ENCODE measurements at places on chromosomes 6 and 20.
A peak's percentile ranks its signal among the peaks of the same experiment; 100 is the strongest.

DNA sequence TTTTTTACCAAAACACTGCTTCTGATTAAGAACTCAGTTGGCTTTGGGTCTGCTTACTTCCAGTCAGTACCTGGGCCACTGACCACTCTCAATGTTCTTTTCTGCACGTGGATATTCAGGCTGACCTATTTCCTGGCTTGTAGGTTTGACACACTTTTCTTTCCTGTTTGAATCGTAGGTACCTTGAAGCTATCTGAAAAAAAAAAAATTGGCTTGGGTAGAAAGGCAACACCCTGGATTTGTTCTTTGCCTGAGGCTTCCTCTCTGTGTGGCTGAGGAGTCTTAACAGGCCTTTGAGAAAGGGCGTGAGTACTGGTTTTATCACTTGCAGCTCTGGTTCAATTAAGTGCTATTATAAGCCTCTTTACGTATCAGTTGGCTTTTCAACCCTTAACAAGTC, 60.6 kb upstream of the IL20RA start:
- DNase-seq, result no peak

DNA sequence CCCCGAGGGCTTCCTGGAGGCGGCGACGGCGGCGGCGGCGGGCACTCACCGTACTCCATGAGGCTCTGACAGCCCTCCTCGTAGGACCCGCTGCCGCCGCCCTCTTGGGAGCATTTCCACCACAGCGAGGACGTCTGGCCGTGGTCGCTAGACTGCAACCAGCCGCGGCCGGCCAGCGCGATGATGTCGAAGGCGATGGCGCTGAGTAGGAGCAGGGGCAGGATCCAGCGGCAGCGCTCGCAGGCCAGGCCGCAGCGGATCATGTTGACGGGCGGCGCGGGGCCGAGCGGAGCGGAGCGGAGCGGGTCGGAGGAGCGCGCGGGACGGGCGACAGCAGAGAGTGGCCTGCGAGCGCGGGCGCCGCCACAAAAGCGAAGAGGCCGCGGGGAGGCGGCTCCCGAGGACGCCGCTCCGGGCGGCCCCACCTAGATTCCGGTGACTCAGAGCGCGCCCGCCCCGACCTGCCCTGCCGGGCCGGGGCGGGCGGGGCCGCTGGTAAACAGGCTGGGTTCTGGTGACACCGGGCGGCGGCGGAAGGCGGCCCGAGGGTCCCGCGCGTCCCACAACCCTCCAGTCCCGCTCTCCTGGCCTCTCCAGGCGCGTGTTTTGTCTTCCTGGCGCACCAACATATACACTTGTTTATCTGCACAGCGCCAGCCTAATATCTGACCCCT, at the start of gene PERP:
PERP (minus strand) TSS at position 342 of the 674 bp plus-strand sequence; CDS start at position 263, 79 bp downstream.
- DNase-seq, result peak; percentile 90

DNA sequence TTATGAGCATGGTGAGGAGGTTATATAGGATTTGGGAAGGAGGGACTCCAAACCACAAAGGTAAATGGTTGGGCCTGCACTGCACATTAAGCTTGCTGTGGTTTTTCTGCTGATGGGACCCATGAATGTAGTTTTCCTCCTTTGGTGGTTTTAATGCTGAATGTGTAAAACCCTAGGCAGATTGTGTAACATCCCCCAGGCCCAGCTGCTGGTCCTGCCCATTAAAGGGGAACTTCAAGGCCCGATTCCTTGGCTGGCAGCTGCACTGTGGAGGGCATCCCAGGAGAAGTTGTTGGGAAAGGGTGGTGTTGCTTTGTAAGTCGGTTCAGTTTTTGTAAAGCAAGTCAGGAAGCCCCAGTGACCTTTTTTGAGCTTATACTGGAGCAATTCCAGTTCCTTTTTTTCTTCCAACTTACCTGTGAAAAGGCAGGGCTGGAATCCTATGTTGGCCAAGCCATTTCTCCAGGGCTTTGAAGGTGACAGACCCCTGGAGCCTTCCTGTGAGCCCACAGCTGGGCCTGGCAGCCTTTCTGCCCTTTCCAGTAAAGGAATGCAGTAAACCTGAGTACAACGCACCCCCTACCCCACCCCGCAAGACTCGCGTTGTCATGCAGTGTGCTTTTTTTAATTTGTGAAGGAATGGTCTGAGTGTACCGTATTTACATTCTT, 43.1 kb upstream of the NAA20 start:
- no peak for DNase-seq

DNA sequence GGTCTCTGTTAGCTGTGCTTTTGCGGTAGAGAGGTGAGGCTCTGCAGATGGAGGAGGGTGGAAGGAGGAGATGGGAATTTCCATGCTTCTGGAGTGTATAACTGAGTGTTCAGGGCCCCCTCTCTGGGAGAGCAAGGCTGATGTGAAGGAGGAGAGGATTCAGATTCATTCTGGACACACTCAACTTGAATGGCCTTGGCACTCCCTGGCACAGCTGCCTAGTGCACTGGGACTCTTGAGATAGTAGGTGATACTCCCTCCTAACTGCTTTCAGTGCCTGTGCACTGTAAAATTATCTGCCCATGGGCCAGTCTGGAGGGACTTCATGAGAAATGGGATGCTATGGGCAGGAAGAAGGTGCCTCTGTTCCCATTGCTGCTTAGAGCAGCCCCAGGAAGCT, 54.2 kb upstream of the MYL9 start:
- no peak for DNase-seq

- DNase-seq, result peak; percentile 65
Measured at GRCh38 chr6:63440057-63440456, 120.3 kb upstream of the LGSN start.

GRCh38 chr20:33719989-33720709, at the start of gene PXMP4:
Gene PXMP4, minus strand, starts transcription at chr20:33720310. Its CDS starts 103 bp downstream, at chr20:33720207.
- DNase-seq, result peak; percentile 99

DNA sequence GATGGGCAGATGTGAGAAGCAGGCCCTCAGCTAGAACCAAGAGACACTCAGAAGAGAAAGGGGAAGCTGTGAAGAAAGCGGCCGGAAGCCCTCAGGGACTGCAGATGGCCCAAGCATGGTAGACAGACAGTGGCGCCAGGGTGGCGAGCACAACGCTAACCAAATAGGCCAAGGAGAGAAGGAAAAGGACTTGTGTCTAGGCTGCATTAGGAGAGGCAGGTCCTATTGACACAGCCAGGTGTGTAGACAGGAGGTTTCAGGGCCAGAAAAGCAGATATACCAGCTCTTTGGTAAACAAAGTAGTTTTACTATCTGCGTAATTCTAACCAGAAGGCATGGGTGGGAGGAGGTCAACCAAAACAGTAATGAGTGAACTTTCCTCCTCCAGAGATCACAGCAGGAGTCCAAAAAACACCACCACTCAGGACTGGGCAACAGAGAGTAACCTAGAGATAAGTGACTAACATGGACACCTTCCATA, 15.8 kb upstream of the MAP7 start:
- peak; percentile 53 for DNase-seq

DNA sequence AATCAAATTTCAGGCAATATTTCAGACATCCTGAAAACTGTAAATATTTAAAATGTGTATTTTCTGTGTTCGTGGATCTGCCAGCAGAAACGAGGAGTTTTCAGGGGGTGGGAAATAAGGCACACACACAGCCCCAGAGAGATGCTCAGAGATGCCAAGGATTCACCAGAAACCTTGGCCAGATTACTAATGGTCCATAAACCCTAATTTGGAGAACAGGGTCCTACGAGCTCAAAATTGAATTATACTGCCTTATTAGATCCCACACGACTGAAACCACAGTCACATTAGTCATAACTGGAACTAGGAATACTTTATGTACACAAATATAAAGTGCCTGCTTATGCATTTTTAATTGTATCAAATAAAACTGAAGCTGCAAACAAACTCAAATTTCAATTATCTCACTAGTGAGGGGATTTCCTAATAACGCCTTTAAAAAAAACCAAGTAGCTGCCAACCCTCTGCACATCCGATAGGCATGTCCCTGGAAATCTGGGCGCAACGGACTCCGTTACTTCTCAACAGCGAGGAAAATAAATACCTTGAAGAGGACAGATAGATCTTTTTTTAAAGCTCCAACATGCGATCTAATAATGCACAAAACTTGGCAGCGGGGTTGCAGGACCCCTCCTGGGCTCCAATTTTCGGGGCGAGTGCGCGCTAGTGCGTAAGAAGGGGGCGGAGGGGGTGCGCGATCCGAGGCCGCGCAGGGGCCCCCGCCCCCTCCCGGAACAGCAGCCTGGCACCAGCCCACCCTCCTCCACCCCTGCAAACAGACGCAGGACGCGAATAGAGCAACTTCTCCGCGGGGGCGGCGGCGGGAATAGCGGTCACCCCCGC, 897 bp downstream of the CHD6 start:
- peak; percentile 67 for DNase-seq

DNA sequence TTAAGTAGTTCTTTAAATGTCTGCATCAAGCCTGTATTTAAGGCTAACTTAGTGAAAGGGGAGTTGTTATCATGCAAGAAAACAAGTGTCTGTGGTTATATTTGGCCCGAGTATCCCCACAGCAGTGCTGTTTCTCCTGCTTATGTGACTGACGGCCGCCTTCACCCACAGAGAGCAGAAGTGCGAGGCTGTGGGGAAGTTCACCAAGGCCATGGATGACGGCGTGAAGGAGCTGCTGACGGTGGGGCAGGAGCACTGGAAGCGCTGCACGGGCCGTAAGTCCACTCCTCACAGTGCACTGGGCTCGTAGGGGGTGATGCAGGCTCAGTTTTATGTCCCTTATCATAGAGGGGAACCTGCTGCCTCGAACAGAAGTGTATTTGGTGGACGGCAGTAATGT, 53.2 kb upstream of the SYNJ2 start:
- no peak for DNase-seq

- no peak for DNase-seq
Measured at GRCh38 chr6:78324213-78324612, 543.1 kb upstream of the IRAK1BP1 start.

DNA sequence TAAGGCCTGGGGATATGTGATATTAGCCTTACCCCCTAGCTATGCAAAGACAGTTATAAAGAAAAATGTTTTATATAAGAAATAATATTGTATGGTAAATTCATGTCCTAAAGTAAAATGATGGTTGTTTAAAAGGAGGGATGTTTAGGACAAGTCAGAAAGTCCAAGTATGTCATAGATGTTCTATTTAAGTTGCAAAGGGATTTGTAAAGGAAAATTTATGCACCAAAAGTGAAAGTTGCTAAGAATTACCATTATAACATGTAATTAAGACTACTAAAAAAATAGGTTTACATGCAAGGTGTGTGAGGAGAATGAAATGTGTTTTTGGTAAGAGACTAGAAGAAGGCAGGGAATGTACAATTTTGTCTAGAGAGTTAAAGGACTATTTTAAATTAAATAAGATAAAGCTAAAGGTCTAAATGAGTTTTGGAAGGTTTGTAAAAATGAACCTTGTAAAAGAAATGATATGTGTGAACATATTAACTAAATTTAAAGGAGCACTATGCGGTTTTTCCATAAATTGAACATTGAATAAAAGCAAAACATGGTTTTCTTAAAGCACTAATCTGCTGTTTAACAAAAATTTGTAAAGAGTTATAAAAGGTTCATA, 22.7 kb upstream of the GOPC start:
- no peak for DNase-seq

DNA sequence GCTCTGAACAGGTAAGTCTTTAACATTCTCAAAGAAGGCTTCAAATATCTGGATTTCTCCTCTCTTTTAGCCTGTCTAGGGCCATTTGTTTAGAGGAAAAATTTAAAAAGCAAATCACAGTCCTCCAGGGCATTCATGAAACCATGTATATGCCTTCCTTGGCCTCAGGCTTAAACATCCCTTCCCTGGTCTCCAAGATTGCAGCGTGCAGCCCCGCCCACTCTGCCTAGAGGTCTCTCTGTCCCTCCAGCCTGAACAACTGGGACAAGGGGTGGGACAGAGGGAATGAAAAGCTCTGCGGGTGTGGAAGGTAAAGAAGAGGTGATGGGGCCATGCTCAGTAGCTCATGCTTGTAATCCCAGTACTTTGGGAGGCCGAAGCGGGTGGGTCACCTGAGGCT, 9.8 kb upstream of the CBFA2T2 start:
- peak; percentile 14 for DNase-seq

DNA sequence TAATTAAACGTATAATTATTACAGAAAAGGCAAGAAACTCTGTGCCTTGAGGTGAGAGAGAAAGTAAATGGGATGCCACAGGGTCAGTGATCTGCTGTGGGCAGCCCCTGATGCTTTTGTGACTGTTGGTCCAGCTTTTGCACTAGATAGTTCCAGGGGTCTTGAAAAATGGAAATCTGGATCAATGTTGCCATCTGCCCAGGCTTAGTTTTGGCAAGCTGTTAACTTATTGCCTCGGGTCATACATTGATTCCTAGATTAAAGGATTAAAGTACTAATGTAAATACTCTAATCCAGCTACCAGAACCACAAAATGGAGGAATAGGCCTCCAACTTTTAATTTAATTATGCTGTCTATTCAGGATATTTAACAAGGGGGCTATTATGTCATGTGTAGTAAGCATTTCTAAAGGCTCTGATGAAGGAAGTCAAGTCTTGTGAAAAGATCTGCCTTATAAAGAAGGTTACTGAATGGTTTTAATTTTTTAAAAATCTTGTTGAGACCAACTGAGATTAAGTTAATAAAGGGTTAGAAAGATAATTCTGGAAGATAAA, 376.0 kb upstream of the HS3ST5 start:
- DNase-seq, result no peak
